ENCODE measurements at places on chromosomes 3 and 15. TPM values are rescaled to one million over a fixed set of nuclear protein-coding genes. Genes with fewer than 3 reads are reported as not detected.

GRCh38 chr15:52617026-52617425 is 48.2 kb upstream of the ARPP19 start:
- DNase-seq = no peak
- no peaks in the 10 kb centered on the region for H3K4me1 ChIP-seq
- no peak overlapping the region for H3K4me3 ChIP-seq
- no peaks in the 10 kb centered on the region for H3K27me3 ChIP-seq
- no peak overlapping the region for H3K27ac ChIP-seq

Gene ZNF385D
- polyA plus RNA-seq = 0.08 TPM

GRCh38 chr3:39090922-39091321 is 16.5 kb downstream of the GORASP1 start:
- no peaks in the 10 kb centered on the region for H3K27me3 ChIP-seq
- H3K4me3 ChIP-seq = no peak overlapping the region
- H3K4me1 ChIP-seq = no peaks in the 10 kb centered on the region

- no peak overlapping the region for H3K27ac ChIP-seq
- no peaks in the 10 kb centered on the region for H3K4me1 ChIP-seq
- no peak overlapping the region for H3K4me3 ChIP-seq
- H3K27me3 ChIP-seq = no peaks in the 10 kb centered on the region
- DNase-seq = no peak
- no peaks in the 10 kb centered on the region for H3K36me3 ChIP-seq
Measured at GRCh38 chr15:80265021-80265420, 13.0 kb upstream of the CTXND1 start.

Gene CSPG5
- polyA plus RNA-seq = not detected

Gene SLC12A1
- 0.13 TPM for polyA plus RNA-seq
